ENCODE measurements at places on chromosomes 16 and 17.
A peak's percentile ranks its signal among the peaks of the same experiment; 100 is the strongest.

DNA sequence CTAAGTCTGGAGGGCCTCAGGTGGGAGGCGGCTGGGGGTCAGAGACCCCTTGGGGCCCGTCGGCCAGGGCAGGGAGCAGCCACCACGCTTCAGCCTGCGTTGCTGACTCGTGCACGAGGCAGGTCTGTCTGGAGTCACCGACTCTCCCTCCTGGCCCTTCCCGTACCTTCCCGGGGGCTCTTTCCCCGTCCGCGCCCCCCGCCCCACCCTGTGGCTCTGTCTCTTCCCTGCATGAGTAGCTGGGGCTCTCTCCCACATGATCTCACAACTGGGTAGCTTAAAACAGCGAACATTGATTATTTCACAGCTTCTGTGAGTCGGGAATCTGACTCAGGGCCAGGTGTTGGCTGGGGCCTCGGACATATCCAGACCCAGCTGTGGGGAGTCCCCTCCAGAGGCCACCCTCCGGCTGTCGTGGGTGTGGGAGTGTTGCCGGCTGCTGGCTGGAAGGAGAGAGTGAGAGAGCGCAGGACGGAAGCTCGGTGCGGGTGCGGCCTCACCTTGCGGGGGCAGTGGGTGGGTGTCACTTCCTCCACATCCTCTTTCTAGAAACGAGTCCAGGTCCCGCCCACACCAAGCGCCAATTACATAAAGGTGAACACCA is 17.3 kb downstream of the BAHCC1 start:
- peak; percentile 32 for DNase-seq

DNA sequence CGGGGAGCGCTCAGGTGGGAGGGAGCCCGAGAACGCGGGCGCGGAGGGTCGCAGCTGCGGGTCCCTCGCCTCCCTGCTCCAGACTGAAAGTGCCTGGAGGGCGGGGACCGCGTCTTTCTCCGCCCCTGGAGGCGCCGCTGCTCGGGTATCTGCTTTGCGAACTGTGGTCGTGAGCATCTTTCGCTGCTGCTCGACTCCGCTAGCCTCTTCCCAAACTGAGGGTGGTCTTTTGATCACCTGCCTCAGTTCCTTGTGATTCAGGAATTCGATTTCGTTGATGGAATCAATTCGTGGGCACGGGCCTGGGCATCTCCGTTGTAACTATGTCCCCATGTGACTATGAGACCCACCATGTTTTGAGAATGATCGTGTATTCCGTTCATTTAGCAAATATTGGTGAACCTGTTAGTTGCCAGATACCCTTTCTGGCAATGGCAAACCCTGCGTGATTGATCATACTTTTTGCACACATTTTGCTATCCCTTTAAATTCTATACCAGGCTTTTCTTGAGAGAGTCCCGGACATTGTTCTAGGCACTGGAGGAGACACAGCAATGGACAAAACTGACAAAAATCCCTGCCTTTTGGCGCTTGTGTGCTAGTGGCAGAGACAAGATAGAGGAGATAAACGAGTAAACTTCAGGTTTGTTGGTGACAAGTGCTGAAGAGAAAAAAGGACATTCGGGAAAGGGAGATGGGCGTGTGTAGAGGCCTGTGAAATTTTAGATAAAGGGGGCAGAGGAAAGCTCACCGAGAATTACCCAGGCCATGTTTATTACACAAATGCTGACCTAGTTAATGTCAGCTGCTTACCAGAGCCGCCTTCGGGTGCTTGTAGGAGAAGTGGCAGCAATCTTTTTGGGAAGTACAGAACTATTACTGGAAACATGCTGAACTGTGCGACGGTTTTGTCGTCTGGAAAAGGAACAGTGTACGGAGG is 948 bp downstream of the UTP18 start:
- peak; percentile 88 for DNase-seq

- peak; percentile 93 for DNase-seq
Observed at GRCh38 chr17:65099941-65100315, 37.2 kb upstream of the RGS9 start.

DNA sequence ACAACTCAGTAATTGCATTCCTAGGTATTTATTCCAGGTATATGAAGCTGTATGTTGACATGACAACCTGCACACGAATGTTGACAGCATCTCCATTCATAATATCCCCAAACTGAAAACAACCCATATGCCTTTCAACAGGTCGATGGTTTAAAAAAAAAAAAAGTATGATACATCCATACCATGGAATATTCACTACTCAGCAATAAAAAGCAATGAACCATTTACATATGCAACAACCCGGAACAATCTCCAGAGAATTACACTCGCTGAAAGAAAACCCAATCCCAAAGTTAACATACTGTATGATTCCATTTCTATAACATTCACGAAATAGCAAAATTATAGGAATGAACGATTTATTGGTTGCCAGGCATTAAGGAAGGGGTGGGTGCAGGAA is 53.3 kb upstream of the DNAH9 start:
- no peak for DNase-seq

DNA sequence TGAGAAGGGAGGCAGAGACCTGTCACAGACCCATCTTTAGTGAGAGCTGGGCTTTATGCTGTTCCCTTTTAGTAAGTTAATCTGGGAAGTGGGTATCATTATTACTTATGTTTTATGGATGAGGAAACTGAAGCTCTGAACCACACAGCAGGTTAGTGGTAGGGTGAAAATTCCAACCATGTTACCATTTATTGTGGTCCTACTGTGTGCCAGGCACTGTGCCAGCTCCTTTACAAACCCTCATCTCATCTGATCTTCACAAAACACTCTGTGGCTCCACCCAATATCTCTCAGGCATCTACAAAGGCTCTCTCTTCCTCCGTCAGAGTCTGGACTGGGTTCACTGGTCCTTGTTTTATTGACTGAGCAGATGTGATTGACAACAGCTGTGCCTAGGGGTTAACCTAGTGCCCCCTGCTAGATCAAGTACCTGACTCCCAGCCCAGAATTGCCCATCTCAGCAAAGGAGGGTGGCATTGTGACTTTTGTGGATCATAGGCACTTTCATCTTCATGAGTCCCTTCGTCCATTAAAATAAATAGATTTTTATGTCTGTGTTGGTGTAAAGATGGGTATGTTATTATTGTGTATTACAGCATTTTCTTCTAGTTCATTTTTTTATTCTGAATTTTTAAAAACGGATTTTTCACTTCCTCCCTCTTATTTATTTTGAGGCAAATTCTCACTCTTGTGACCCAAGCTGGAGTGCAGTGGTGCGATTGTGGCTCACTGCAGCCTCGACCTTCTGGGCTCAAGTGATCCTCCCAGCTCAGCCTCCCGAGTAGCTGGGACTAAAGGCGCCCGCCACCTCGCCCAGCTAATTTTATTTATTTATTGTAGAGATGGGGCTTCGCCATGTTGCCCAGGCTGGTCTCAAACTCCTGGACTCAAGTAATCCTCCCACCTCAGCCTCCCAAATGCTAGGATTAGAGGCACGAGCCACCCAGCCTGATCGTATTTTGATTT is 3.1 kb downstream of the TGFB1I1 start:
- no peak for DNase-seq

DNA sequence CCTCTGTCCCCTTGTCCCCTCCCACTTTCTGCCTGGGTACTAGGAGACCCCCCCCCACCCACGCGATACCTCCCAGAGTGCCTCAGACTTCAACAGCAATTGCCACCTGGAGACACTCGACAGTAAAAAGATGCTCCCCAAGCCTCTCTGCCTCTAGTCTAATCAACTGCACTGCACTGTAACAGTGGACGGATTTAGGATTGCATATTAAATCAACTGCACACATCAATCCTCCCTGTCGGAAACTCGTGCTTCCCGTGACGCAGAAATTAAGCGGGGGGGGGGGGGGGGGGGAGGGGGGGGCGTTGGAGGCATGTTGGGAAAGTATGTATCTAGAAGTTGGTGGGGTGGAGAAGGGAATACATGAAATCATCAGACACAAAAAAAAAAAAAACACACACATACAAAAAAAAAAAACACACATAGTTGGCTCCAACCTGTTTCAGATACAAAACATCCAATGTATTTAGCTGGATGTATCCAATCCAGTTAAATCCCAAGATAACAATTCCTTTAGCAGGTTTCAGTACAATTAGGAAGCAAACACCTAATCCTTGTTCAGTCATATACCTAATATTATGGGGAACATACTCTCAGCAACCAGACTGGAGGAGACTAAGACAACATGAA is 29.7 kb downstream of the FAM222B start:
- peak; percentile 52 for DNase-seq

- peak; percentile 40 for DNase-seq
Observed at GRCh38 chr17:41140360-41141131, at the start of gene KRTAP4-6. KRTAP4-6 (minus strand) TSS chr17:41140544; CDS start chr17:41140487, 57 bp downstream.

GRCh38 chr16:55534756-55535155 is 25.9 kb downstream of the LPCAT2 start:
- DNase-seq, result peak; percentile 94

DNA sequence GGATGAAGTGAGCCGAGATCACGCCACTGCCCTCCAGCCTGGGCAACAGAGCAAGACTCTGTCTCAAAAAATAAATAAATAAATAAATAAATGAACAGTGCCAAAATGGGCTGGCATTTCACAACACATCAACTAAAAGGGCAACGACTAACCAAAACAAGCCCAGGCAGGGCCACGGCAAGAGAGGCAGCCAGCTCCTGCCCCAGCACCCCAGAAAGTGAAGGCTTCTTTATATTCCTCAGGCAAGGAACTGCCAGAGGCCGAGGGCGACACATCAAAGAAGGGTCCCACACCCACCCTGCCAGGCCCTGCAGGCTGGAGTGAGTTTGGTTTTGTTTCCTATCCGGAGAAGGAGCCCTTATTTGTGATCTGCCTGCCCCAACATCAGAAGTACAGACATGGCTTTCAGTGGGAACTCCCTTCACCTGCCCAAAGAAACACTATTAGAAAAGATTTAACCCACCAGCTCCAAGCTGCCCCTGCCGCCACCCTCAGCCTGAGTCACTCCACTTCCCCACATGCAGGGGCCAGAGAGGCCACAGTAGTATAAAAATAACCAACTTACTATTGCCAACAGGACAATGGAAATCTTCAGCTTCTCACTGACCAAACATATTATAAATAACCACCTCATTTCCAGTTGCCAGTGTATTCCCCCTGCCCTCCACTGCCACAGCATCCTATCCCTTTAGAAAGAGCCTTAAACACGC is 8.0 kb downstream of the FBXO31 start:
- DNase-seq, result no peak

GRCh38 chr17:49459401-49459984 is 35.6 kb upstream of the NGFR start:
- peak; percentile 15 for DNase-seq

DNA sequence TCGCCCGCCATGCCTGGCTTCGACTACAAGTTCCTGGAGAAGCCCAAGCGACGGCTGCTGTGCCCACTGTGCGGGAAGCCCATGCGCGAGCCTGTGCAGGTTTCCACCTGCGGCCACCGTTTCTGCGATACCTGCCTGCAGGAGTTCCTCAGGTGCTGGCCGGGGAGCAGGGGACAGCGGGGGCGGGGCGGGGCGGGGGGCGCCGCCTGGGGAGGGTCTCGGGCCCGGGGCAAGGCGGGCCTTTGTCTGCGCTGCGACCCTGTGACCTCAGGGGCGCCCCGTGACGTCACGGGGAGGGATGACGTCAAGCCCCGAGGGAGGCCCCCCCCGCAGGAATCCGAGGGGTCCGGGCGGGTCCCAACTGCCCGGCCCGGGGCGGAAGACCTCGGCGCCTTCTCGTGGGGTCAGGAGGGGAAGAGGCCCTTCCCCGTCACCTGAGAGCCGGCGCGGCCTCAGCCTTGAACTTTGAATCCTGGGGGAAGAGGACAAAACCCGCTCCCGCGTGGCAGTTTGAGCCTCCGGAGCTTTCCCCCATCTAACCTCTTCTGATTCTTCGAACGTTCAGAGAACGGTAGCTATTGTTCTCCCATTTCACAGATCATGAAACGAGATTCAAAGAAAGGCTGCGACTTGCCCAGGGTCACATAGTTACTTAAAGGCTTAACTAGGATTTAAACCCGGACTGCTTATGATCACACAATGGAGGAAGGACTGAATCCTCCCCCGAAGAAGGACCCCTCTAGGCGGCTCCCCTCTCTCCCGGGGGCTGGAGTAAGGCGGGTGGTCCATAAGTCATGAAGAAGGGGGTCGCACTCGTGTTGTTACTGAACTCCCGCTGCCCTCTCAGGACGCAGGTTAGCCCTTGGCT is 527 bp downstream of the TRAF4 start:
- peak; percentile 22 for DNase-seq

- no peak for DNase-seq
Observed at GRCh38 chr17:32928586-32929535, 908 bp downstream of the TMEM98 start.

GRCh38 chr17:80426671-80427326 is 11.8 kb downstream of the ENDOV start:
- DNase-seq, result peak; percentile 56

- DNase-seq, result peak; percentile 36
Observed at GRCh38 chr16:55944377-55944802, 69.2 kb upstream of the CES5A start.

DNA sequence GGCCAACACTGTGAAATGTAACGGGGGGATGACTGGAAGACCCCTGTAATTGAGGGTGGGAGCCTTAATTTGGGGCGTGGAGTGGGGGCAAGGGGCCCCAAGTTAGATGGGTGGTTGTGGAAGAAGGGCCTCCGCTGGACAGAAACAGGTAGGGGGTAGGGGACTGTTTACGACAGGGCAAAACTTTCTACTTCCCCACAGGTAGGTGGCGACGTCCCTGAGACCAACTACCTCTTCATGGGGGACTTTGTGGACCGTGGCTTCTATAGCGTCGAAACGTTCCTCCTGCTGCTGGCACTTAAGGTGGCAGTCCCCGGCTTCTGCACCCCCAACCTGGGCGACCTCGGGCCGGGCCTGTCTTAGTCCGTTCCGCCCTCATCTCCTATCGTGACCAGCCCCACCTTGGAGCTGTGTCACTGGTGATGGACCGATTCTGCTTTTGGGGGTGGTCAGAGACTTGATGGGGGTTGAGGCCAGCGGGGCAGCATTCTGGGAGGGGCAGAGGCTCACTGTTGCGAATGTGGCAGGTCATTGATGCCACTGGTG is 6.8 kb downstream of the PPP4C start:
- DNase-seq, result no peak

- DNase-seq, result peak; percentile 73
Observed at GRCh38 chr16:85554889-85555718, 58.0 kb upstream of the GSE1 start.

DNA sequence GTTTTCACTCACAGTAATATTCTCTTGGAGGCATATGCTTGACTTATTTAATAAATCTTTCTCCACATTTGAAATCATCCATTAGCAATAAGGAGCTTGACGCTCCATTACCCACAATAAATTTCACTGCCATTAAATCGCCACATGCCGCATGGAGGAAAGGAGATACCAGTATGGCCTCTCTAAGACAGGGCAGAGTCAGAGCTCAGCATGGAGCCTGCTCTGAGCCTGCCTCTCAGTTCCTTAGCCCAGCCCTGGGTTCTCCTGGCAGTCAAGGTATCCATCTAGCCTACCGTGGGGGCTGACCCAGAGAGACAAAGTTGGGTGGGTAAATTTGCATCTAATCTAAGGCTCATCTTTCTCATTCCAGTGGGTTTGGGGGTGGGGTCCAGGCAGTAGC is 80.3 kb upstream of the CES5A start:
- no peak for DNase-seq

- DNase-seq, result no peak
Observed at GRCh38 chr17:37425268-37425667, 18.6 kb downstream of the TADA2A start.

GRCh38 chr17:80068301-80069222 is 32.1 kb downstream of the CCDC40 start:
- DNase-seq, result no peak

- DNase-seq, result no peak
Observed at GRCh38 chr16:51607201-51607651, 456.2 kb upstream of the SALL1 start.

- no peak for DNase-seq
Observed at GRCh38 chr17:29526322-29526721, 40.5 kb downstream of the ABHD15 start.
